ENCODE measurements at places on chromosomes 16 and 17. TPM values are rescaled to one million over a fixed set of nuclear protein-coding genes. Genes with fewer than 3 reads are reported as not detected.

CALB2 gene
- total RNA-seq, result 11.9 TPM

WNT3 gene
- total RNA-seq, result 20.0 TPM

CETP gene
- total RNA-seq, result not detected

DNA sequence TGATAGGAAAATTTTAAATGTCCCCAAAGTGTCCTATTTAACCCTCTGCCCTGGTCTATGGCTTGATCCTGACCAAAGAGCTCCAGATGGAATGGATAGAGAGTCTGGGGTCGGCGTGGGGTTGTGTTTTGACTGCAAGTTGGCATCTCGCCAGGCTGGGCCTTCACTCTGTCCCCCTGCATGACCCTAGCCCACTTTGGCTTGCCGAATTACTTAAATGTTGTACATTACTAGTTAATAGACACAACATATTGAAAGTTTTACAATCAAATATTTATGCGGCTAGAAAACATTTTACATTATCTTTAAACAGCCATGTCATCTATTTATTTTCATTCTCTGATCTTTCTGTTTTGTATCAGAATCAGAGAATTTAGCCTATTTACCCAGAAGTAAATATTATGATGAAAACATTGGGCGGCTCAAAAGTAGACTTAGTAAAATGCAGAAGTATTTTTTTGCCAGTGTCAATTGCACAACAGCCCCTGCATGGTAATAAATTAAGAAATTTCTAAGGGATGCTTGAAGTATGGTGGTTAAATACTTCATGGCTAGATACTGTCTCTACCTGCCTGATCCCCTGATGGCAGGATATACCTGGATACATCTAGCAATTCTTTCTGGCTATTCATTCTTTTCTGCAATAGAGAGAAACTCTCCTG, 18.8 kb upstream of the MYOCD start:
- DNase-seq, result no peak

- DNase-seq, result no peak
These were observed 72.9 kb upstream of the CCL2 start for GRCh38 chr17:34182036-34182803.

DNA sequence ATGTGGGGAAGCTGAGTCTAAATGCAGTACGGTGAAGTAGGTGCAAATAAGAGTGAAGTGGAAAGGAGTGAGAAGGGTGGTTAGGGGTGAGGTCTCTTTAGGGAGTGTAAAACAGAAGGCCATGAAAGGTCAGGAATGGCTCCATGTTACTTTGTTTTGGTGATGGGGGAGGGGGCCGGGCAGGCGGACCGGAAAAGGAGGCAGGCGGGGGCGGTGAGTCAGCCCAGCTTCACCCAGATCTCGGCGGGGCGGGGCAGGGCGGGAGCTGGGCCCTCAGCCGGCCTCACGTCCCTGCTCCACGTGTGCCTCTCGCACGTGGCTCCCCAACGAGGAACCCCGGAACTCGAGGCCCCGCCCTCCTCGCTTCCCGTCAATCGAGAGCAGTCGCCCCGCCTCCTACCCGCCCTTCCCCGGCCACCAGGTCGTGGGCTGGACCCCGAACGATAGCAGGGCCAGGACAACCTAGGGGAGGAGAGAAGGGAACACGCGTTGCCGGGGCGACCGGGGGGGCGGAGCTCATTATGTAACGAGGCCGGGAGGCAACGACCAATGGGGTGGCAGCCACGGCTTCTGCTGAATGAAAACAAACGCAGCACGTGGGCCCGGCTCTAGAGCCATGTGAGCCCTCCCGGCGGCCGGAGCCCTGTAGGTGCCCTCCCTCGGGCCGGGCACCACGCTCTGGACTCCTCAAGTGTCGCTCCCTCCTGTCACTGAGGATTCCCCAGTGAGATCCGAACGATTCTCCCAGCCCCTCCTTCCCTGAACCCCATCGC, 1.4 kb downstream of the NR1D1 start:
- DNase-seq, result peak; percentile 97

GRCh38 chr16:78310990-78311561, 211.6 kb downstream of the WWOX start:
- no peak for DNase-seq

- no peak for DNase-seq
These were observed 441.9 kb downstream of the SOX9 start for GRCh38 chr17:72562615-72563188.

DNA sequence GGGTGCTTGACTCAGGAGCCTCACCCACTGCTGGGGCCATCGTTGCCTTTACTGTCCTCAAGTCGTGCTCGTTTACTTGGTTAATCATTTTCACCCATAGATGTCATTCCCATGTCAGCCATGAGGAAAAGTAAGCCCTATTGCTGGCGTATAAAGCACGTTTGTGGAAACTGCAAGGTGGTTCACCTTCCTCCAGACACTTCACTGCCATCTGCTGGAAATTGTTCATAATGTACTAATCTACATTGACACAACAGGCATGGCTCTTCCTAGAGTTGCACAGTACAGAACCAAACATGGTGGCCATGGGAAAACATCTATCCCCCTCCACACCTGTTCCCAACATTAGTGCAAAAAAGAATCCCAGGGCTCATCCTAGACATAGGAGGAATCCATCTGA, 116.6 kb downstream of the ZNF18 start:
- DNase-seq, result no peak

DNA sequence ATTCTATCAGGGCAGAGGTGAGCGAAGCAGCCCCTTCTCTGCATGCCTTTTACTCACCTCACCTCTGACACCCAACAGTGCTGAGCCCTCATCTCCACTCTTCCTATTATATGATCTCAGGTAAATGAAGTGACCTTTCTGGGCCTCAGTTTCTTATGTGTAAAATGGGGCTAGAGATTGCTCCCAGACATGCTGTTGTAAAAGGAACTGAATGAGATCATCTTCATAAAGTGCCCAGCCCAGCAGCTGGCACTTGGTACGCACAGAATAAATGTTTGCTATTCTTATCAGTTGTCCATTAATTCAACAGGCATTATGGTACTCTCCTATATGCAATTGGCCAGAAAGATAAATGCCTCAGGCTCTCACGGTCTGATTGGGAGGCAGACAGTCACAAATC, 4.5 kb upstream of the GALK1 start:
- no peak for DNase-seq

- DNase-seq, result peak; percentile 7
These were observed 9.9 kb upstream of the CCL5 start for GRCh38 chr17:35889818-35890773.

DNA sequence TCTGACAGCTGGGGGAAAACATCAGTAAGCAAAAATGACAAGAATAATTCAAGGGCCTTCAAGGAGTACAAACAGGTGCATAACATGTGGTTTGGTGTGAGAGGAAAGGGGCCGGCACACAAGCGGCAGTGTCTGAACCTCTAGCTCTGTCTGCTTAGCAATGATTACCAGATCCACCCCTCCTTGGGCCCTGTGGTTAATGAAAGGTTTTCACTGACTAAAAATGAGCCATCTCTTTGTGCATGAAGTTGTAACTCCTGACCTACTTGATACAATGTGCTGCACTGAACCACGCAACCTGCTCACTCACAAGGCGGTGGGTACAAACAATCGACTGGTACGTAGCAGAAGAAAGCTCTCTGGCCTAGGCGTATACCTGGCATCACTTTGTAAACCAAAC, 15.1 kb downstream of the FAM117A start:
- DNase-seq, result no peak

DNA sequence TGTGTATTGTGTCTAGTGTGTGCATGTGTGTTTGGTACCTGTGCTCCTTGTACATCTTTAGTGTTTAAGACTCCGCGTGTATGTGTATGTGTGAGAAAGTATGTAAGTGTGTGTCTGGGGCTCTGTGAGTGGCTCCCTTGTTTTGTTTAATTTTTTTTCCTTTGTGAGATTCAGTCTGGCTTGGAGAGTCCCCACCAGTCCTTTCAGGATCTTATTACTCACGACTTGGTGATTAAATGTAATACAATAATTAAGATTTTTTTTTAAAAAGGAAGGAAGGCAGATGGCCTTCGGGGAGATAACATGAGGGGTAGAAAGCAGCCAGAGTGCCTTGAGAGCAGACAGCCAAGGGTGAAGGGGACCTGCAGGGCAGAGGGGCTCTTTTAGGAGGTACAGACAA, 33.9 kb downstream of the FZD2 start:
- DNase-seq, result no peak

DNA sequence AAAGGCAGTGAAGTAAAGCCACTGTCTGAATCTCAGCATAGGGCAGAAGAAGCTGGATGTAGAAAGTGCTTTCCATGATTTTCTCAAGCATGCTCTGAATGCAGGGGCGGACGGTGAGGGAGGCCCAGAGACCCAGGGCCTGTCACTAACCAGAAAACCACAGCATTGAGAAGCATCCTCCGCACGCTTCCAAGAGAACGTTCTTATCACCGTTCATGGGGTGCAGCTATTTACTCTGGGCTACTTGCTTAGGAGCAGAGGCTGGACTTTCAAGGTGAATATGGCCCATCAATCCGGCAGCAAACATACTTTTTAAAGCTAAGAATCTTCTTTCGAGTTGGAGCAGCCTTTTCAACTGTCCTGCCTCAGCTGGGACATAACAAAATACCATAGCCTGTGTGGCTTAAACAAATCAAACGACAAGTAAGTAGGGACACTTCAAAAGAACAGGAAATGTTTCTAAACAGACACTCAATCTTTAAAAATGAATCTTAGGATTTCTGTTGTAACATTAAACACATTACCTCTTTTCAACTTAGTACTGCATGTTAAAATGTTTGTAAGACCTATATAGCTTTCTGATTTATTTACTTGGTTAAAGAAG, 46.5 kb upstream of the CDRT4 start:
- no peak for DNase-seq

DNA sequence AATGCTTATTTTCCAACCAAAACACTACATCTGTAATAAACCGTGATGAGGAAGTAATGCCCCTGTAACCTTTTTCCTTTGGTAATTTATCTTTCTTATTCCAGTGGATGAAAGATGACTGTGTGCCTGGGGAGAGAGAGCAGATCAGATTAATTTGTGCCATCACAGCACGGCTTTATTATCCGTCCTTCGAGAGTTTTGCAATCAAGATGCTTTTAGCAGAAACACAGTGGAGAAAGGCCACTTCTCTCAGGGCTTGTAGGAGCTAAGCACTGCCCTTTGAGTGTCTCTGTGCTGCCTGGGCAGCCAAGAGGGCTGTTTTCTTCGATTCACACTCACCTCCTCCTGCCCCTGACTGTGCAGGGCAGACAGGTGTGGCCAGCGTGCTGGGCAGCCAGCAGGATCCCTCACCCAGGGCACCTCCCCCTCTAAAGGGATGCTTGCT, 190.2 kb downstream of the PRKCA start:
- no peak for DNase-seq

DNA sequence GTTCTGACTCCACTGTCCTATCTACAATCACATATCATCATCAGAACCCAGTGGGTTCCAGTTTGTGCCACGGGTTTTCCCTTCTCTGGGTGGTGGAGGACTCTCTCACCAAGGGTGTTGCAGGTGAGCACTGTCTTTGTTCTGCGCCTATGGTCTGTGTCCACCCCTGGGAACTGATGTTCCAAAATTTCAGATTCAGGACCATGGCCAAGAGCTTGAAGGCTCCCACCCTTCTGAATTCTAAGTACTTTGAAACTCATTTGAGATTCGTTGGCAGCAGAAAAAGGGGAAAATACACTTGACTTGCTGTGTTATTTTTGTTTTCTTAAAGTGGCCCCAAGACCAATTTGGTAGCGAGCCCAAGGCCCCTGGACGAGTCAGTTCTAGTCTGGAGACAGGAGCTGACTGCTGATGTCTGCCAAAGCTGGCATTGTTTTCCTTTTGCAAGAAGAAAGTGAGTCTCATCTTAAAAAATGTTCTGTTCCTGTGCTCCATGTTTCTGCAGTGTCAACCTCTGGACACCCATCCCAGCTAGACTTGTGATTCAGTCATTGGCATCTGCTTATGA, 310.9 kb downstream of the HAPSTR1 start:
- DNase-seq, result no peak

DNA sequence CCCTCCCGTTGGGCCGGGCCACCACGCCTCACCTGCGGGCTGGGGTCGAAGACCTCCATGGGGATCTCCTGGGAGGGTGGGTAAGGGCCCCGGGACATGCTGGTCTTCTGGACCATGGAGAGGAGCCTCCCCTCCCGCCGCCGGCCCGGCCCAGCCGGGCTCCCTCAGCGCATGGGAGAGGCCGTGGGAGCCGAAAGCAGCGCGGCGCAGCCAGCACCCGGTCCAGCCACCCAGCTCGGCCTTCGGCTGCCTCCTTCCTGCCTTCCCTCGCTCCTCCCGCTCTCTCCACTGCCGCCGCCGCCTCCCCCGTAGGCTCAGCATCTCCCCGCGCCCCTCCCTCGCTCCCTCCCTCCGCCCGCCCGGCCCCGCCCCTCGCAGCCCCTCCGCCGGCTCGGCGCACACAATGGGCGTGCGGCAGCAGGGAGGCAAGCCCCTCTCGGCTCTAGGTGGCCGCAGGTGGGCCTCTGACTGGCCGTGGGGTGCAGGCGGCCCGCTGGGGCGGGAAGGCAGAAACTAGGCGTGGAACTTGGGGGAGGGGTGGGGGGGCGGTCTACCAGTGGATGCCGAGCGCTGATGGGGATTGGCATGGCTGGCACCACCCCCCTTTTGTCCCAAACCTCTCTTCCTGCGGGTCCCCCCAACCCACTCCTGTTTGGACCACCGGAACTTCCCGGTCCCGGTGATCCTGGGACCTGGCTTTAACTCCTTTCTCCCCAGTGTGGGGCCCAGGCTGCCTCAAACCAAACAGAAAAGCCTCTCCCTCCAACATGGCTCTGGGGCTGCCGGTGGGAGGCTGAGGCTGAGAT, at the start of gene CACNB1:
TSS of gene CACNB1 (minus strand) at position 290 of the 806 bp plus-strand sequence. CDS start at position 116, 174 bp downstream.
- peak; percentile 76 for DNase-seq

DNA sequence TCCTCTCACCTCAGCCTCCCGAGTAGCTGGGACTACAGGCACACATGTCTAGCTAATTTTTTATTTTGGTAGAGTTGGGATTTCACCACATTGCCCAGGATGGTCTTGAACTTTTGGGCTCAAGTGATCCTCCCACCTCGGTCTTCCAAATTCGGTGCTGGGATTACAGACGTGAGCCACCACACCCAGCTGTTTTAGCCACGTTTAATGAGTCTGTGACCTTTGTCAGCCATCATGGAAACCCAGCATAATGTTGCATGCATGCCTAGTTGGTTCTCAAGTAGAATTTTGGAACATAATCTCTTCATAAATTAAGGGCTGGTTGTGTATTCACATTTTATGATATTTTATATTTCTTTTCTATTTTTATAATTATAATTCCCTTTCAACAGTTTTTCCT, 42.0 kb downstream of the GOSR1 start:
- no peak for DNase-seq

GRCh38 chr16:23215435-23215834, 32.9 kb downstream of the SCNN1G start:
- no peak for DNase-seq

DNA sequence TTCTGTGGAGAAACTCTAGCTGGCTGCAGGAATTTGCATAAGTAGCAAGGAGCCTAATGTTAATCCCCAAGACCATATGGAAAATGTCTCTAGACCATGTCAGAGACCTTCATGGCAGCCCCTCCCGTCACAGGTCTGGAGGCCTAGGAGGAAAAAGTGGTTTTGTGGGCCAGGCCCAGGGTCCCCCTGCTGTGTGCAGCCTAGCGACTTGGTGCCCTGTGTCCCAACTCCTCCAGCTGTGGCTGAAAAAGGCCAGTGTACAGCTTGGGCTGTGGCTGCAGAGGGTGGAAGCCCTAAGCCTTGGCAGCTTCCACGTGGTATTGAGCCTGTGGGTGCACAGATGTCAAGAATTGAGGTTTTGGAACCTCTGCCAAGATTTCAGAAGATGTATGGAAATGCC, 306.9 kb upstream of the CA10 start:
- DNase-seq, result no peak
